ENCODE measurements at places on chromosomes 3 and 15.

GRCh38 chr3:57281715-57282114, 10.8 kb downstream of the ASB14 start:
- no peak for DNase-seq

- DNase-seq = no peak
Measured at GRCh38 chr15:100544338-100544841, 15.6 kb upstream of the CERS3 start.

DNA sequence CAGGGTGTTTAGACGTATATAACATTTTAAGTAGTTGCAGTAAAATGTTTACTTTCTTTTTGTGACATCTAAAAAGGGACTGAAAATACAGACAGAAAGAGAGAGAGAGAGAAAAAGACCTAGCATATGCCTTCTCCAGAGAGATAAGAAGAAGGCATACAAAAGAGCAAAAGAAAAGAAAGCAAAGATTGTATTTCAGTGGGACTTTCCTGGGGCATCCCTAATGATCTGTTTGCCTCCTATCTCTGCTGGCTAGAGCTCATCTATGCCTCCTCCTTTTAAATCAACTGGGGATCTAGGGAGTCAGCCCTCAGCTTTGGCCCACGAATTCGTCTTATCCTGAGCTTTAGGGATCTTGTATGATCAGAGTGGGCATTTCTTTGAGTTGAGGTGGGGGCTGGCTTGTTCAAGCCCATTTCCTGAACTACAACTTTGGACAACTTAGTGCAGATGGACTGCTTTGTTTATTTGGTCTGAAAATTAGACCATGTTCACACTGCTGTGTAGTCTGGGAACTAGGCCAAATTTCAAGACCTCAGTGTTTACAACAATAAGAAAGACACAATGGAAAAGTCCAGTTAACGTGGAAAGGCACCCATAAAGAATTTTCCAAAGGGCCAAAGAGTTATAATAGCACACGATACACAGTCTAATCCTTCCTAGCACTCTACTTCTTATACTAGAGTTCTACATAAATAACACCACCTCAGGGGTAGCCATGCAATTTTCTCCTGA, 61.0 kb downstream of the ATP8B4 start:
- DNase-seq = no peak

GRCh38 chr3:171809611-171809860, 747 bp downstream of the PLD1 start:
- DNase-seq = no peak

- DNase-seq = no peak
Measured at GRCh38 chr15:98513428-98513986, 134.8 kb upstream of the IGF1R start.

- DNase-seq = no peak
Measured at GRCh38 chr3:149016669-149017541, 25.6 kb downstream of the GYG1 start.

DNA sequence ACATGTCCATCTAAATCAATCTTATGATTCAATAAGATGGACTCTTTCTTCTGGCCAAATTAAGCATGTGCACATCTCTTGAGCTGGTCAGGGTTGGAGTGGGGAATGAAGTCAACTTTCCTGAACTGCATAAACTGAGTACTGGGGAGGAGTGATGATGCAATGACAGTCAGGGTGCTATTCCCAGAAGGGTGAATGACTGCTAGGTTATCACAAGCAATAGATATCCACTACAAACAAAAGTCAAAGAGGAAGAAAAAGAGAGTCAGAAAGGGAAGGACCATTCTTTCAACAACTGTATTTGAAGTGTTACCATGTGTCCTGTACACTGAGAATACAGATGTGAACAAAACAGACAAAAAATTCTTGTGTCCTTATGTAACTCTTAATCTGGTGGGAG, 70.0 kb downstream of the ALCAM start:
- DNase-seq = no peak

DNA sequence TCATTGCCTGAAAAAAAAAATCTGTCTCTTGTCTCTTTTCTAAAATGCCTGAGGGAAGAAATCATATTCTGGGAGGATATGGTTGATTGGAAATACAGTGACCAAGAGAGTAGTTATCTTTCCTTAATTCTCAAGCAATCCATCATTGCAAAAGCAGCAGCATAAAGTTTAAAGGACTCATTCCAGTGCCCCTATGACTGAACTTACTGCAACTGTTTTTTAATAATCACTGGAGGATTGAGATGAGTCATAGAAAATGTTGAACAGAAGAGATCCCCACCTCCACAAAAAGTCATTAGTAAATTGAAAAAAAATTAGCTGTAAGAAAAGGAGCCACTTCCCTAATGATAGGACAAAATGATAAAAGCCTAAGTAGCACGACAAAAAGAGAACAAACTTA, 121.5 kb downstream of the SLC9A9 start:
- no peak for DNase-seq

GRCh38 chr3:114454551-114455251, 160.9 kb downstream of the TIGIT start:
- DNase-seq = peak; percentile 9

DNA sequence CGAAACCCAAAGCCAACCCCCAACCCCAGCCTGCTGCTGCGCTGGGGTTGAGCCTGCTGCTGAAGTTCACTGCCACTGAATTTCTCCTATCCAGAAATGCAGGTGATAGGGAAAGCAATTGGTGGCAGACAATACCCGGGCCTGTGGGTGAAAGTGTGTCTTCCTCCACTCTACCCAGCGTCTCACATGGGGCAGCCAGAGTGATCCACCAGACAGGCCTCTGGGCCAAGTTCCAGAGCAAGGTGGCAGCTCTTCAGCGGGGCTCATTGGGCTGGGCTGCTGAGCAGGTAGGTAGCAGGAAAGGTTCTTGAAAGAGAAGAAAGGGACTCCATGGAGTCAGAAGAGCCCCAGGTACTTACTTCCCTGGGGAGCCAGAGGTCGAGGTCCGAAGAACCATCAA, 6.0 kb downstream of the ADCY5 start:
- no peak for DNase-seq

DNA sequence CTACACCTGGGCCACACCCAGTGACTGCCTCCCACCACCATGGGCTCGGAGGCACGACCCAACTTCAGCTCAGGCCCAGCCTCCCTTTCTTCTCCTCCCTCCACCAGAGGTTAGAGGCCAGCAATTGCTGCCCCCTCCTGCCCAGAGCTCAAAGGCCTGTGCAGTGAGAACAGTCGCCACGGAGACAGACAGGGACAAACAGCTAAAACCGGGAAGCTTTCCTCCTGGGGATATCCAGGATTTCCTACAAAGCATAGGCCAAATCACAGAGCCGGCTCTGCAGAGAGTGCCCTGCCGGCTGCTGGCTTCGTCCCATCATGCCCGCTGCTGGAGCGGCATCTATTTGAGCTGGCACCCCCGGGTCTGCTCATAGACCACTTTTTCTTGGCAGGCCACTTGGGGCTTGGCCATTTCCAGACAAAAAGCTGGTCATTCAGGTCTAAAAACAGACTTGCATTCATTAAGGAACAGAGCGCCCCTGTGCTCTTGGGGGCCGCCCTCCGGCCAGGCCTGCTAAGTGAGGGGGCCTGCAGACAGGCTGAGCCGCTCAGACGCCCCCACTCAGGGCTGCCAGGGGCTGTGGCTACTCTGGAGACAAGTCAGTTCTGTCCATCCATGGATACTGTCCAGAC, 17.5 kb downstream of the GRAMD2A start:
- no peak for DNase-seq

DNA sequence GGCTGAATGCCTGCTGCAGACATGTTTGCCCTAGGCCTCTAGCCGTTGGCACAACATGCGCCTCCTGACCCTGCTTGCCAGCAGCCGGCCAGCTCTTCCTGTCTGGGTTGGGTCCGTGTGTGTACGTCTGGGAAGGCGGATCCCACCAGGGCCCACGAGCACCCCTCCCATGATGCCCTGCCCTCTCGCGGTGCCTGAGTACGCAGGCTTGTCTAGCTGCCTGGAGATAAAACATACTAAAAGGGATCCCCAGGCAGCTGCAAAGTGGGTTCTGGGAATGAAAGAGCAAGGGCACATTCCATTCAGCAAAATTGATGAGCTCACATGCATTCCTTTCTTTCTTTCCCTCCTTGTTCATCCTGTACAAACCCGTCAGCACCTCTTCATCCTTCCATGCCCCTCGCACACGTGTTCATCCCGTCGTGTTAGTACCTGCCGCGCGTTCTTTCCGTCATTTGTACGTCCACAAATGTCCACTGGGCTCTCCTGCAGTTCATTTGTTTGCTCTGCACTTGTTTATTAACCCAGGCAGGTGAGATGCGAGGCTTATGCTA, 74.3 kb downstream of the FBLN2 start:
- no peak for DNase-seq

DNA sequence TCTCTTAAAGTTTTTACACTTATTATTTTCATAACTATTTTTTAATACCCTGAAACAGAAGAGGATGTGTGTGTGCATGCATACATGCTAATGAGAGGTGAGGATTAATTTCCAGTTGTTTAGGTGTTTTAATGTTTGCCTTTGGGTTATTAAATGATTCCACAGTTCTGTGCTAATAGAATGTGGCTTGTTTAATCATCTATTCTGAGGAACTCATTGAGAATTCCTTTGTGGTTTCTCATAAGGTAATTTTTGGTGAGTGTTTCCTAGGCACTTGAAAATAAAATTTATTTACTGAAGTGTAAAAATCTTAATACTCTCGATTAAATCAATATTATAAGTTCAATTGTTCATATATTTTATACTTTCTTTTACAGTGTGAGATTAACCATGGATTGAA, 38.0 kb downstream of the STAC start:
- no peak for DNase-seq

DNA sequence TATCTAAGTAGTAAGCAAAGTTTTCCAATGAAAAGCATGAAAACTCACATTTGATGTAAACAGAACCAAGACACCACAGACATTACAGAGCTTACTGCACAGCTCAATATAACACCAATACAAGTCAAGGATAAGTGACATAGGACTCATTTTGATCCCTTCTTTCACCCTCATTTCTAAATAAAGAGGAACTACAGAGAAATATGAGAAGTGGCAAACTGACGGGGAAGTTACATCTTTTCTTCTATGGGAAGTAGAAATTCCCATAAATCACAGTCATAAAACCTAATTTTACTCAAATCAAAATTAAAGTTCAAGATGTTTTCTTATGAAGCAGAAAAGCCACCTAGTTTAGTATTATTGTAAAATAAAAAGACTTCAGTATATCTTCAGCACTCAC, 3.8 kb downstream of the ATG3 start:
- no peak for DNase-seq

DNA sequence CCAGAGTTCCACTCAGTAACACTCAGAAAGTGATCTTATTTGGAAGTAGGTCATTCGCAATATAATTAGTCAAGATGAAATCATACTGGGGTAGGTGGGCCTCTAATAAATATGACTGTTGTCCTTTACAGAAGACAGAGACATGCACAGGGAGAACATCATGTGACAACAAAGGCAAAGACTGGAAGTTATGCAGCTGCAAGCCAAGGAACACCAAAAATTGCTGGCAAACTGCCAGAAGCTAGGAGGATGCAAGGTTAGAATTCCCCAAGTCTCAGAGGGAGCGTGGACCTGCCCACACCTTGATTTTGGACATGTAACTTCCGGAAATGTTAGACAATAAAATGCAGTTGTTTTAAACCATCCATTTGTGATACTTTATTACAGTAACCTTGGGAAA, 471.5 kb upstream of the AGTR1 start:
- DNase-seq = no peak

GRCh38 chr3:143521803-143522202, 326.5 kb downstream of the SLC9A9 start:
- DNase-seq = no peak

DNA sequence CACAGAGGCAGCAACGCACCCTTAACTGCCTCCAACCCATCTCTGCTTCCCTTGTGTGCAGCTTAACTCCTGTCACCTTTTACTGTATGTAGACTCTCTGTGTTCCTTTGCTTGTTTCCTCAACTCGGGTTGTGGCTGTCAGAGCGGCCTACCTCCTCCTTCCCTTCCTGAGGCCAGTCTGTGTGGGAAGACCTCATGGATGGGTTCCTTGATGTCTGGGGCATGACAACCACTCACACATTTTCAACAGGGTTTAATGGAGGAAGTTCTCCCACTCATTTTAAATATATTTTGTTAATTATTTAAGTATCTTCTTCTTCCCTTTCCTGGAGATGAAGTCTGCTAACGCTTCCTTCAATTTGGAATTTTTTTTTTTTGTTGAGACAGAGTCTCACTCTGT, 1.8 kb upstream of the CSPG5 start:
- DNase-seq = no peak

DNA sequence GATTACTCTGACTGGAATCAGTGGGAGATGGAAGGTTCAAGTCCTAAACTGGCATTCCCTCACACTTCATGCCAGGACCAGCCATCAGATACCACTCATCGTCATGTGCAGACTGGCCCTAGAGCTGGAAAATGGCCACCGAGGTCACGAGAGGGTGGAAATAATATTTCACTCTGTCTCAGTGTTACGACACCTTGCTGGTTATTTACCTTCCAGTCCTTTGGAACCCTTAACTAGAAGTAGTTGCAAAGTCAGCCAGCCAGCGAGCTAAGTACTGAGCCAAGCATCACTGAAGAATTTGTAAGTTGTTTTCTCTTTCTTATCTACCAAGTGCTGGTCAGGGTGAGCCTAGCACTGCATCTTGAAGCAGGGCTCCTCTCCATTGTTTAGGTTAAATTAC, 309.9 kb upstream of the RASGRP1 start:
- no peak for DNase-seq

- no peak for DNase-seq
Measured at GRCh38 chr3:27090275-27091041, 278.7 kb downstream of the NEK10 start.

- DNase-seq = no peak
Measured at GRCh38 chr15:89761929-89762328, 10.9 kb upstream of the MESP1 start.

GRCh38 chr3:45084820-45085816, 59.0 kb downstream of the CLEC3B start:
- DNase-seq = no peak

GRCh38 chr3:45441584-45442310, 53.4 kb downstream of the LARS2 start:
- no peak for DNase-seq

GRCh38 chr15:70430069-70430468, 332.4 kb upstream of the TLE3 start:
- no peak for DNase-seq

DNA sequence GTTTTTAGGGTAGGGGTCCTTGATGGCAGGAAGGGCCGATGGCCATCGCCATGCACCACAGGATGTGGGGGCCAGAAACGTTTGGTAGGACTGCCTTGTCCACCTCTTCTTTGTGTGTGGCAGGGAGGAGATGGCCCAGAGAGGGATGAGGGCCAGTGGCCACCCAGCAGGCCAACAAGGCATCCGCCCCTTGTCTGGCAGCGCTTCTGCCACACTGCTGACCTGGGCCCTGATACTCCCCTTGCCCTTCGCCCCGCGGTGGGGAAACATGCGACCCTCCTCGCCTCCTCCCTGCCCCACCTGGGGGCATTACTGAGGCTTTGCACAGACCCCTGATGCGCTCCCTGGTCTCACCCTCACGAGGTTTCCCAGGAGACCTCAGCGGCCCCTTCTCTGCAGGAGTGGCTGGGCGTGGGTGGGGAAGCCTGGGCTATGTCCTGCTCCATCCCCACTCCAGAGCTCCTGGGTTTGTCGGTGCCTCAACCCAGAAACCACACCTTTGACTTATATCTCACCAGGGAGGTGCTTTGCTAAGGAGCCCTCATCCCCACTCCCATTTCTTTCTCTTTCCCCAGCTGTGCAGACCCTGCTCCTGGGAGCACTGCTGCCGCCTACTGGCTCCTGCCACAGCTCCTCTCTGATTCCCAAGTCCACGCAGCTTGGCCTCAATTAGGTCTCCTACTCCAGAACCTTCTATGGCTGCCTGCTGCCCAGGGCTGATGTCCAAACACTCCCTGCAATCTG, 38.7 kb downstream of the FEM1B start:
- DNase-seq = no peak

Data from CD4-positive, alpha-beta memory T cell (primary cell).